Bronchial epithelial cell (primary cell): ENCODE measurements at places on chromosomes 13 and 19. TPM values are rescaled to one million over a fixed set of nuclear protein-coding genes. Genes with fewer than 3 reads are reported as not detected.

The LPAR6 gene
- total RNA-seq: 5.8 and 24.5 TPM in 2 replicates

The CYP2F1 gene
- total RNA-seq: not detected in 2 replicates

The FOSB gene
- 3.6 and 4.2 TPM in 2 replicates for total RNA-seq

The SLC25A41 gene
- not detected in 2 replicates for total RNA-seq

The KLK4 gene
- not detected in 2 replicates for total RNA-seq

The ZNF44 gene
- 7.4 and 10.5 TPM in 2 replicates for total RNA-seq

The FPR3 gene
- not detected in 2 replicates for total RNA-seq

The RNASEH2B gene
- 33.2 and 35.0 TPM in 2 replicates for total RNA-seq

The LILRB5 gene
- total RNA-seq: not detected in 2 replicates

The USHBP1 gene
- 0.13 TPM in 1 of 2 replicates, not detected in the other for total RNA-seq

The CCDC8 gene
- 4.7 and 10.3 TPM in 2 replicates for total RNA-seq

The BICRA gene
- total RNA-seq: 2.9 and 4.5 TPM in 2 replicates

The KLK3 gene
- not detected in 2 replicates for total RNA-seq

The SIGLEC8 gene
- not detected in 2 replicates for total RNA-seq

The PPP1R15A gene
- 118 and 168 TPM in 2 replicates for total RNA-seq

The GZMM gene
- total RNA-seq: not detected in 2 replicates

The GGN gene
- under 0.01 and 0.13 TPM in 2 replicates for total RNA-seq

The ZNF304 gene
- total RNA-seq: 12.7 and 13.7 TPM in 2 replicates

The FOXA3 gene
- total RNA-seq: not detected in 2 replicates

The WDR88 gene
- not detected in 2 replicates for total RNA-seq

The SYNGR4 gene
- total RNA-seq: not detected in 2 replicates

The FFAR2 gene
- total RNA-seq: not detected in 2 replicates

The ADPRHL1 gene
- 0.26 and 1.0 TPM in 2 replicates for total RNA-seq

The GJB2 gene
- 192 and 432 TPM in 2 replicates for total RNA-seq

The YJEFN3 gene
- 0.38 and 0.79 TPM in 2 replicates for total RNA-seq

The RASIP1 gene
- 2.4 and 2.9 TPM in 2 replicates for total RNA-seq

The IL4I1 gene
- total RNA-seq: under 0.01 and 0.26 TPM in 2 replicates

The CYP4F3 gene
- 2.9 and 3.2 TPM in 2 replicates for total RNA-seq

The EEF2 gene
- total RNA-seq: 3,055 and 4,680 TPM in 2 replicates
